Fibroblast of lung (primary cell): ENCODE measurements at places on chromosomes 1 and 21.

- no peak for DNase-seq
These were observed 104.2 kb upstream of the SLC45A1 start for GRCh38 chr1:8213676-8214075.

GRCh38 chr1:186503190-186503589 lies 42.3 kb upstream of the PDC start:
- peak; percentile 65 for DNase-seq

DNA sequence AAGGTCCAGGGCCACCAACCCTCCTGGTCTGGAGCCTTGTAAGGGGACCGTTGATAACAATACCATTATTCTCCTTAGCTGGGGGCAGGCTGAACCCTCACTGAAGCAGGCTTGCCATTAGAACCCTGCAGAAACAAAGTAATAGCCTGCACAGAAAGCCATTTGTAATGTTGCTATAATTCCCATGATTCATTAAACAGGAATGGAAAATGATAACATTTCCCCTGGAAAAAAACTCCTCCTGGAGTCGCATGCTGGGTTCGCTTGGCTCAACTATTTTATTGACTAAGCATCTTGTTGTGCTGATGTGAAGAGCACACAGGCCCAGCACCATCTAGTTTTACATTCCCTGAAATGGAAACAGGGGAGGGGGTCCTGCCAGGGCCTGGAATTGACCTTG lies 155.6 kb upstream of the CSF3R start:
- DNase-seq: no peak

DNA sequence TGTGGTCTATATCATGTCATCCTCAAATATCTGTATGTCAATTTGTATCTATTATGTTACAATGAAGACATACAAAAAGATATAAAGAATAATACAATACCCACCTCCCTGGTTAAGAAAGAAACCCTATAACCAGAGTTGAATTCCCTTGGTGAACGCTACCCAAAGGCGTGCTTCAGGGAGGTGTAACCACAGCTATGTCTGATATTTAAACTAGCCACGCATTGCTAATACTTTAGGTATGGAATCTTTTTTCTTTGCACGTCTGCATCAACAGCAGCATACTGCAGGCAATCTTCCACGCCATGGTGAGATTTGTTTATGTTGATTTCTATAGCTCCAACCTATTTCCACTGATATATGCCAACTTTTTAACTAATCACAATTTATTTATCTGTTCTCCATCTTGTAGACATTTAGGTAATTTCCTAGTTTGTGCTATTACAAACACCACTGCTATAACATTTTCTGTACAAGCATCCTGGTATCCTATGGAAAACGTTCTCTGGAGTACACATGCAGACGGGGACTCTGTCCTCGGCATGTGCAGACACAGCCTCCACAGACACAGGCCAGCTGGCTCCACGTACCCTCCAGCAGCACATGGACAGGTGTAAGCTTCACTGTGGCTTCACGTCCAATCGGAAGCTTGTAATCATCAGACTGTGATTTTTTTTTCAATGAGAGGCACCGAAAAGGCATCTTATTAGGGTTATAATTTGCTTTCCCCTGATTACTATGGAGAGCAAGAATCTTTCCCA lies 58.5 kb downstream of the HSF2BP start:
- DNase-seq: peak; percentile 98
